ENCODE measurements at places on chromosomes 7 and 10. TPM values are rescaled to one million over a fixed set of nuclear protein-coding genes. Genes with fewer than 3 reads are reported as not detected.

Gene TOMM7
- total RNA-seq = 199 TPM

- peaks cover 3% of the 10 kb centered on the region for H3K27me3 ChIP-seq
- peaks cover 50% of the 10 kb centered on the region for H3K4me1 ChIP-seq
- DNase-seq = no peak
- no peak overlapping the region for H3K27ac ChIP-seq
- peaks cover 75% of the 10 kb centered on the region for H3K36me3 ChIP-seq
These were observed 58.2 kb downstream of the ENTPD1 start for GRCh38 chr10:95814011-95814727.

GRCh38 chr7:134660242-134660785 lies 13.7 kb downstream of the BPGM start:
- H3K4me1 ChIP-seq = peaks cover 19% of the 10 kb centered on the region
- no peak overlapping the region for H3K27ac ChIP-seq
- peaks cover 55% of the 10 kb centered on the region for H3K36me3 ChIP-seq
- H3K4me3 ChIP-seq = no peak overlapping the region
- DNase-seq = no peak

Gene AKR1E2
- total RNA-seq = 3.1 TPM

Gene ANKRD16
- total RNA-seq = 4.7 TPM

DNA sequence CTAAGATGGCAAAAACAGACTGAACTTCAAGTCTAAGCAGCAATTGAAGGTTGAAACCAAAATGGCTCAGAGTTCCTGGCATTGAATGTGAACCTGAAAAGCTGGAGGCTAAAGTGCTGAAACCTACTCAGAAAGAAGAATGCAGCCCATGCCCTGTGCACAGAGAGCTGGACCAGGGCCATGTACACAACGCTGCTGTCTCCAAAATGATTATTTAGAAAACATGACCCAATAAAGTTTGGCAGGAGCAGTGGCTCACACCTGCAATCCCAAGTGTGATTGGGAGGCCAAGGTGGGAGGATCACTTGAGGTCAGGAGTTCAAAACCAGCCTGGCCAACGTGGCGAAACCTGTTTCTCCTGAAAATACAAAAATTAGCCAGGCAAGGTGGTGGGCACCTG lies 158.9 kb downstream of the AKR1D1 start:
- no peaks in the 10 kb centered on the region for H3K4me1 ChIP-seq
- H3K27ac ChIP-seq = no peak overlapping the region
- no peaks in the 10 kb centered on the region for H3K36me3 ChIP-seq
- no peak overlapping the region for H3K4me3 ChIP-seq

DNA sequence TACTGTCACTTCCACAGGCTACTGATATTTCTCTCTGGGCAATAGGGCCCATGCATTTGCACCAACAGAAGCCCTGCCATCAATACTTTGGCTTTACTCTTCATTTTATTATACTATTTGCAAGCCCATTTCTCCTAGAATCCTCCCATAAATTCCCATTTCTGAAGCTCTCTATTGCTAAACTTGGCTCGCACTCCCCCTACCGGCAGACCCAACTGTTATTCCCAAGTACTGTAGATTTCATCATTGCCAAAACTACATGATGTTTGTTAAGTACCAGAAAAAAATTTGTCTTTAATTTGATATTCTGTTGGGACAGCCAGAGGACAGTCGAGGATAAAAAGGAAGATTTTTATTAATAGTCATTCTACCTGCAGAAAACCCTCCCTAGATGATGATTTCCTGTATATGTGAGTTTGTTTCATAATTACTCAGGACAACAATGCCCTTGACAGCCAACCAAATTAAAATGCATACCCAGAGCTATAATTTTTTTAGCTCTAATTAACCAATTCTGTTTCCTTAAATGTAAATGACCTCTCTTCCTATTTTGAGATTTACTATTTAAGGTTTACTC lies 298.6 kb downstream of the REEP3 start:
- no peak overlapping the region for H3K4me3 ChIP-seq
- H3K36me3 ChIP-seq = no peaks in the 10 kb centered on the region
- H3K27me3 ChIP-seq = peaks cover 21% of the 10 kb centered on the region
- DNase-seq = no peak
- H3K4me1 ChIP-seq = peaks cover 3% of the 10 kb centered on the region

Gene GRB10
- total RNA-seq = 3.9 TPM

GRCh38 chr10:121519411-121519810 lies 78.8 kb downstream of the FGFR2 start:
- no peak overlapping the region for H3K27ac ChIP-seq
- H3K36me3 ChIP-seq = no peaks in the 10 kb centered on the region
- no peak overlapping the region for H3K4me3 ChIP-seq
- peaks cover 8% of the 10 kb centered on the region for H3K4me1 ChIP-seq

Gene CASTOR2
- 3.1 TPM for total RNA-seq

Gene UNCX
- total RNA-seq = not detected

Gene TMEM176A
- not detected for total RNA-seq

DNA sequence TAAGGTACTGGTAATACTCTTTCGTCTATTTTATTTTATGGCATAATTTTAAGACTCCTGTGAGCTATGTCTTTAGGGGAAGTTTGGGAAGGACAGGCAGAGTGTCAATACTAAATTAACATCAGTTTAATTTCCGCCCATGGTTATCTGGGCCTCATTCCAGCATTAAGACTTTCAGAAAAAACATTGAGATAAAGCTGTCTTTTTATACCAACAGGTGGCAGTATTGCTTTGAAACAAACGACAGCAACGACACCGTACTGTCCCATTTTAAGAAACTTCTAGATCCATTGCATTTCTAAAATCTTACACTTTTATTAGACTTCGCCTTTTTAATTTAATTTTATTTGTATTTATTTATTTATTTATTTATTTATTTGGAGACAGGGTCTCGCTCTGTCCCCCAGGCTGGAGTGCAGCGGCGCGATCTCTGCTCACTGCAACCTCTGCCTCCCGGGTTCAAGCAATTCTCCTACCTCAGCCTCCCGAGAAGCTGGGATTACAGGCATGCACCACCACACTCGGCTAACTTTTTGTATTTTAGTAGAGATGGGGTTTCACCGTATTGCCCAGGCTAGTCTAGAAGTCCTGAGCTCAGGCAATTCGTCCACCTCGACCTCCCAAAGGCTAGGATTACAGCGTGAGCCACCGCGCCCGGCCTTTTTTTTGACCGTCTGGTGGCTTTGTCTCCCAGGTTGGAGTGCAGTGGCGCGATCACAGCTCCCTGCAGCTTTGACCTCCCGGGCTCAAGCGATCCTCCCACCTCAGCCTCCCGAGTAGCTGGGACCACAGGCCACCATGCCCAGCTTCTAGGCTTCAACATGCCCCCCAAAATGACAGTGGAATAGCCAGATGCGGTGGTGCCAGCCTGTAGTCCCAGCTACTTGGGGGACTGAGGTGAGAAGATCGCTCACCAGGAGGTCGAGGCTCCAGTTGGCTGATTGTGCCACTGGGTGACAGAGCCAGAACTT lies 78.7 kb upstream of the C1GALT1 start:
- peaks cover 5% of the 10 kb centered on the region for H3K36me3 ChIP-seq
- no peak overlapping the region for H3K27ac ChIP-seq
- H3K27me3 ChIP-seq = no peaks in the 10 kb centered on the region
- H3K4me1 ChIP-seq = peaks cover 16% of the 10 kb centered on the region

Gene OR2A1
- total RNA-seq = not detected

DNA sequence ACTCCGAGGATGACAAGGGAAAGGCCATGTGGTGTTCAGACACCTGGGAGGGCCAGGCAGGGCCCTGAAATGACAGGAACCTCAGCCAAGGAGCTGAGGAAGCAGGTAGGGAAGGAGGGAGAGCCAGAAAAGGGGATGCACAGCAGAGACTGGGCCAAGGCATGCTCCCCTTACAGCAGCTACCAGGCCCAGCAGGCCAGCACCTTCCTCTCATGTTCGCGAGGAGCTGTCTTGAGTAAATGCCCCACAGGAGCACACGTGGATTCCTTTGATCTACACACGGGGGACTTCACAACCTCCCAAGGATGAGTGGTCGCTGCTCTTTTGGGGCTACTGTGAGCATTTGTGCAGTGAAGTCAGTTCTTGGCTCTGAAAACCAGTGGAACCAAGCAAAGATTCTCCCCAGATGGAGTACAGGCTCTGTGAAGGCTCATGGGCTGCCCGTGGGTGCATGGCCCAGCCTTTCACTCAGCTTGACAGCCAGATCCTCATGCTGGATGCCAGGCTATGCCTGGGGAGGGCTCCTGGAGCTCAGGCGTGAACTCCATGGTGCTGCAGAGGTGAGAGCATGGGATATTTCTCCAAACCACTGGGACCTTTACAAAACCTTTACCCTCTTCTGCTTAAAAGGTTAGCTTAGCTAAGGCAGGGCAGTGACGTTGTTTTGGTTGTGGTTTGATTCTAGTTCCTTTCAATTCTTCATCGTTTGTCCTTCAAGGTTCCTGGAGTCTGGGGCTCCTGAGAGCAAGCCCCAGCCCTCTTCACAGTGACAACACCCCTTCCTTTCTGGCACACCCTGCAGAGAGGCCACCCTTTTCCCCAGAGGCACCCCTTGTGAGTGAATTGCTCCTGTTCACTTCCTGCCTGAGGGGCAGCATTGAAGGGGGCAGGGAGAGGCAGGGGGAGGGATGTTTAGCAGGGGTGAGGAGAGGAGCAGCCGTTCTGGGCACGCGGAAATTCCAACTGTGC lies 74.2 kb upstream of the ZPBP start:
- no peak for DNase-seq
- H3K27me3 ChIP-seq = peaks cover 2% of the 10 kb centered on the region
- peak overlapping the region; percentile 72 for H3K27ac ChIP-seq
- H3K36me3 ChIP-seq = no peaks in the 10 kb centered on the region
- H3K4me1 ChIP-seq = peaks cover 52% of the 10 kb centered on the region

GRCh38 chr7:89760690-89761089 lies 393.6 kb upstream of the STEAP1 start:
- no peak for DNase-seq
- H3K4me1 ChIP-seq = no peaks in the 10 kb centered on the region
- no peaks in the 10 kb centered on the region for H3K27me3 ChIP-seq
- H3K36me3 ChIP-seq = no peaks in the 10 kb centered on the region
- no peak overlapping the region for H3K4me3 ChIP-seq
- H3K27ac ChIP-seq = no peak overlapping the region

DNA sequence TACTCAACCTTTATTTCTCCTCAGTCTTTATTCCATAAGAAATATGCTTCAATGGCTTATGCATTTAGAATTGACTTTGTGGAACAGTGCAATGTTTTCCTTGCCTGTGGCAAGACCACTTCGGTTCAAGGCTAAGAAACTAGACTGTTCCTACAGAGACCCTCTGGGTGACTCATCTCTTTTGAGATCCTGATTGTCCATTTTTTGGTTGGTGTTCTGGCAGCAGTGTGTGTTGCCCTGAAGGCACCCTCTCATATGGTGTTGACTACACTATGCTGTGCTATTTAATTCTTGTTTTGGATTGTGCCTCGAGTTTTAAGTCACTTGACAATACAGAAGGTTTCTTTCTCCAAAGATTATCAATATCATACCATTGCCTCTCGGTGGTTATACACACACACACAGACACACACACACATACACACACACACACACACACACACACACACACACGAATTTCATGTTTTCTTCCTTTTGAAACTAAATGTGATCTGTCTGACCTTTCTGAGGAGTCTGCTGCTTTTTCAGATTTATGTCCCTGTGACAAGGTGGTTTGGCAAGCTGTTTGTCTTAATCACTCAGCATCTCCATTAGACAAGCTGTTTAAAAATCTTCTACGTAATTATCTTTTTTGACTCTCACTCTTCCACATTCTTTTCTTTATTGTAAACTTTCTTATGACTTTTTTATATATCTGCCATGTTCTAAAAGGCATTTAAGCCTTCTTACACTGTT lies 187.2 kb downstream of the VTI1A start:
- DNase-seq = no peak
- no peak overlapping the region for H3K27ac ChIP-seq
- no peak overlapping the region for H3K4me3 ChIP-seq
- no peaks in the 10 kb centered on the region for H3K4me1 ChIP-seq
- H3K36me3 ChIP-seq = no peaks in the 10 kb centered on the region
